ENCODE measurements at places on chromosomes 2 and 18. TPM values are rescaled to one million over a fixed set of nuclear protein-coding genes. Genes with fewer than 3 reads are reported as not detected.

Gene NLRC4
- total RNA-seq, result 0.36 TPM

Gene PLEK
- 333 TPM for total RNA-seq

Gene L3MBTL4
- 30.0 TPM for total RNA-seq

DNA sequence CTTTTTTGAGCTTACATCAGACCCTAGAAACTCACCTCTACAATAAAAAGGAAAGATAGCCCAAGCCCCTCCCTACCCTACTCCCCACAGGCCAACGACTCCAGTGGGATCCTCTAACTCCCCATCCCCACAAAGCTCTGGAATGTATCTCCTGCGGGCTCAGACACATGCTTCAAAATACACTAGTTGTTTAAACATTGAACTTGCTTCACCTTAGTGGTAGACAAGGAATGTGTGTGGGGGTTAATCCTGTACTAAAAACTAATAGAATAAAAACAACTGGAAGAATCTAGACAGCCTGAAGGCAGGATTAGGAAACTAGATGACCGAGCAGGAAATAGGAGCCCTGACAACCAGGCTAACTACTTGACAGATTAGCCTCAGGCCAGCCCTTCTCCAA lies 211.5 kb downstream of the SUCLG1 start:
- H3K4me3 ChIP-seq, result no peak overlapping the region
- DNase-seq, result no peak

- no peaks in the 10 kb centered on the region for H3K4me1 ChIP-seq
- no peaks in the 10 kb centered on the region for H3K36me3 ChIP-seq
- no peak overlapping the region for H3K4me3 ChIP-seq
- H3K27ac ChIP-seq, result no peak overlapping the region
- no peak for DNase-seq
- H3K27me3 ChIP-seq, result no peaks in the 10 kb centered on the region
Observed at GRCh38 chr2:20205915-20206524, 18.9 kb downstream of the SDC1 start.
